Fibroblast of the conjunctiva (primary cell): ENCODE measurements at places on chromosomes 1 and 21.
A peak's percentile ranks its signal among the peaks of the same experiment; 100 is the strongest.

GRCh38 chr21:46634966-46635323, 529 bp upstream of the PRMT2 start:
- peak; percentile 82 for DNase-seq

DNA sequence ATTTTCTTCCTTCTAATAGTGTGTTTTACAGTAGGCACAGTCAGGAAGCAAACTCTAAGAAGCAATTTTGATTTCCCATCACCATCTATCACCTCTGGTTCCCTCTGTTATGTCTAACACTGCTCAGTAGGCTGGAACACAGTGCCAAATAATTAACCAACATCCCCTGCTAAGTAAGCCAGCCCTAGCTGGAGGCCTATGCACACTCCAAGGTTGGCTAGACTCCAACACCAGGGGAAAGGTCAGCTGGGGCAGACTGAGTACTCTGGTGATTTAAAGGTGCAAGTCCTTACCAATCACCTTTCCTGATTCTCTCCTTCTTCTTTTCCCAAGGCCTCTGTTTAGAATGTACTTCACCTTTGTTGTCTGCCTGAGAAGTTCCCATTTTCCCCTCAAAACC, 46.5 kb upstream of the BEND5 start:
- no peak for DNase-seq

- no peak for DNase-seq
These were observed 5.4 kb upstream of the TNFRSF4 start for GRCh38 chr1:1219341-1219740.

- DNase-seq, result peak; percentile 94
These were observed 154.2 kb downstream of the EIF4G3 start for GRCh38 chr1:21022279-21023040.

GRCh38 chr21:40595806-40596205, 251.2 kb downstream of the DSCAM start:
- no peak for DNase-seq

DNA sequence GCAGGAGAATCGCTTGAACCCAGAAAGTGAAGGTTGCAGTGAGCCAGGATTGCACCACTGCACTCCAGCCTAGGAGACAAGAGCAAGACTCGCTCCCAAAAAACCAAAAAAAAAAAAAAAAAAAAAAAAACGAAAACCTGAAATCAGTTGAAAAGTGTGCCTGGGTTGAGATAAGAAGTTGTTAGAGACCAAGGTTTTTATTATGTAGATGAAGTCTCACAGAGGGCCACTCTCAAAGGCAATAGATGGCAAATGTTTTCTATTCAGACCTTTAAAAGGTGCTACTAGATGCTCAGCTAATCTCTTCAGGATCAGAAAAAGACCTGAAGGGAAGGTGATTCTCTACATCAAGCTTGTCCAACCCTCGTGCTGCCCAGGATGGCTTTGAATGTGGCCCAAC, 17.6 kb downstream of the CAPN2 start:
- DNase-seq, result no peak

- DNase-seq, result no peak
These were observed 670.6 kb upstream of the PKN2 start for GRCh38 chr1:88013485-88013884.

DNA sequence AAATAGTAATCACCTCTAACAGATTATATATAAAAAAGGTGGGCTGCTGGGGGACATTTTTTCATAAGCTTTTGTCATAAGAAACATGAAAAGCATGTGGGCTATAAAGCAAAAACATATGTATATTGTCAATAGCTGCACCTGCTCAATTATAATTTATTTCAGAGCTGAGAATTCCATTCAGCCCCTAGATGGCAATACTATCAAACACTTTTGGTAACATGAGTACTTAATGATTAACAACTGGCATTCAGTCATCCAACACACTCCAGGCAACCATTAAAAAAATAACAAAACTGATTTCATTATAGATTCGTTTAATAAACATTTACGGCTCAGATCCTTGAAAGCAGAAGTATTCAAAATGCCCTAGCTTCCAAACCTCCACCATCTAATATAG, 115.1 kb downstream of the KCTD3 start:
- no peak for DNase-seq

- DNase-seq, result no peak
These were observed 27.9 kb downstream of the C1orf115 start for GRCh38 chr1:220717800-220718640.

GRCh38 chr1:115057661-115058254, 28.1 kb downstream of the TSHB start:
- no peak for DNase-seq

GRCh38 chr1:167618789-167619188, 11.2 kb upstream of the RCSD1 start:
- no peak for DNase-seq

DNA sequence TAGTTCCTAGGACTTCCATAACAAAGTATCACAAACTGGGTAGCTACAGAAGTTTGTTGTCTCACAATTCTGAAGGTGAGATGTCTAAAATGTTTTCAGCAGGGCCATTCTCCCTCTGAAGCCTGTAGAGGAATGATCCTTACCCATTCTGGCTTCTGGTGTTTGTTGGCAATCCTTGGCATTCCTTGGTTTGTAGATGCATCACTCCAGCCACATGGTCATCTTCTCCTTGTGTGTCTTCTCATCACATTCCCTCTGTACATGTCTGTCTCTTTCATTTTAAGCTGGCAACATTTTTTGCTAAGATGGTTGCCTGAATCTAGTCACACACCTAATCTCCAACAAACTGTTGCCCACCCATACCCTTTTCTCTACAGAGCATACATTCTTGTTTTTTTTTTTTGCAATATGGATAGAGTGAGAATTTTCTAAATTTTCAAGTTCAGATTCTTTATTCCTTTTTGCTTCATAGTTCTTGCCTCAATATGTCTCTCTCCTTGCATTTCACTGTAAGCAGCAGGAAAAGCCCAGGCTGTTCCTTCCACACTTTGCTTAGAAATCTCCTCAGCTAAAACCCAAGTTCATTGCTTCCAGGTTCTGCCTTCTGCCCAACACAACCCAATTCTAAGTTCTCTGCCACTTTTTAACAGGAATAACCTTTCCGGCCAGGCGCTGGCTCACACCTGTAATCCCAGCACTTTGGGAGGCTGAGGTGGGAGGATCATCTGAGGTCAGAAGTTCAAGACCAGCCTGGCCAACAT, 18.3 kb downstream of the ZBED6 start:
- DNase-seq, result no peak

- DNase-seq, result no peak
These were observed 166.5 kb upstream of the PLD5 start for GRCh38 chr1:242690849-242691609.

DNA sequence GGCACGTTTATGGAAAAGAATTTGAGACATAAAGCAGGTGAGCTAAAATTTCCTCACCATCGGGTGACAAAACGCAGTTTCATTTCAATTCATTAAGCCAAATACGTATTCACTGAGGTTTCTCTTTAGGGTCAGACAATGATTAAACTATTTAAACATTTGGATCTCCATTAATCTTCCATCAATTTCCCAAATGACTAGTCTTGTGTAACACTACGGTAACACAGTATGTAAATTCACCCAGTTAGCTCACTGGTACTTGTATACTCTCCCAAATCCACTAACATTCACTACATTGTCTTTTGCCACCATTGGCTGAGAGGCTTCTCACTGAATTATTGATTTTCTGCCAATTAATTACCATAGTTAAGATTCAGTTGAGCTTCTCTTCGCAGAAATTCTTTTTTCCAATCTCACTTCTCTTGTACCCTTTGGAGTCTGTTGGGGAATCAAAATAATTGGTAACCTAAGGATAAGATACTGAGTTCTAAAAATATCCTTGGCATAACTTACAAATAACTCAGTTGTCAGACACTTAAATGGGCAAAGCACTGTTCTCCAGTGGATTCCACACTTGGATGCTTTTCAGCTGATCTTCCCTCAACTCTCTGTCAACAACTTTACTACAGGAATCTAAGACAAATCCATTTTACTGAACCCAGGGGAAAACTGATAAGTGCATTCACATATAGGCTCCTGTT, 40.7 kb downstream of the SIPA1L2 start:
- DNase-seq, result no peak

DNA sequence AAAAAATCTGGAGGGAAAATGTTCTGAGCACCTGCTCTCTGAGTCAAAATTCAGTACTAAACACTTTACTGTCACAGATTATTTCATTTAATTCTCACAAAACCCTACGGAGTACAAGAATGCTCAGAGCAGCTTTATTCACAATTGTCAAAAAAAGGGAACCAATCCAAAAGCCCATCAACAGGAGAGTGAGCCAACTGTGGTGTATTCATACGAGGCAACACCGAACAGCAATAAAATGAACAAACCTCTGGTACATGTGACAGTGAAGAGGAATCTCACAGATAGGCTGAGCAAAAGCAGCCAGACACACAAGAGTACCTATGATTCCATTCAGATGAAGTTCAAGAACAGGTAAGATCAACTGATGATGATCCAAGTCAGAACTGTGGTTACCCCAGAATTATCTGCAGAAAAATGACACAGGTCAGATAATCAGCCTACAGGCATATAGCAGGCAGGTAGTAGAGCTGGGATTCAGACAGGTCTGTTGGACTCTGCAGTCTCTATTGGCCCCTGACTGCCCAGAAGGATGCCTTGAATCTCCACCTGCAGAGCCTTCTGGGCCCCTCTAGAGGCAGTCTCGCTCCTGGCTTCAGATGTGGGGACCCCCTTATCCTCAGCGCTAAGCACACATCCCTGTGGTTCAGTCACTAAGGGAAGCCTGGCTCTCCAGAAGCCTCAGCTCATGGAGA, 19.2 kb downstream of the SLC9A1 start:
- no peak for DNase-seq

DNA sequence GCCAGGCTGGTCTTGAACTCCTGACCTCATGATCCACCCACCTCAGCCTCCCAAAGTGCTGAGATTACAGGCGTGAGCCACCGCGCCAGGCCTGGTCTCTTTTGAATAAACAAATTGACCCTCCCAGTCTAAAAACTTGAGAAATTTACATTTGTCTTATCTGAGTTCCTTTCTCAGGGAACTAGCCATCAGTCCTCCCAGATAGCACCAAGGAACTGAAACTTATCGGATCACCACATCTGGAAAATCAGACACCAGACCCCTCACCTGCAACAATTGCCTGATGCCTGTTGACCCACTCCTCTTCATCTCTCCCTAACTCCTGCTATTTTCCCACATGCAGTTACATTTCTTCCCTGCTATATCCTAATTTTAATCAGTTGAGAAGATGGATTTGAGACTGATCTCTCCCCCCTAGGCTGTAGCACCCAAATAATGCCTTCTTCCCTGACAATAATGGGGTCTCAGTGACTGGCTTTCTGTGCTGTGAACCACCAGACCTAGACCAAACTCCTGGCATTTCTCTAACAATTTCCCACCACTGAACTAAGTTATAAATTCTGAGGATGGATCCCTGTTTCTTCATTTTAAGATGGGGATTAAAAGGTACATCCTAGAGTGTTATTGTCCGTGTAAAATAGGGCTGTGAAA, 951 bp upstream of the CBR1 start:
- DNase-seq, result no peak

DNA sequence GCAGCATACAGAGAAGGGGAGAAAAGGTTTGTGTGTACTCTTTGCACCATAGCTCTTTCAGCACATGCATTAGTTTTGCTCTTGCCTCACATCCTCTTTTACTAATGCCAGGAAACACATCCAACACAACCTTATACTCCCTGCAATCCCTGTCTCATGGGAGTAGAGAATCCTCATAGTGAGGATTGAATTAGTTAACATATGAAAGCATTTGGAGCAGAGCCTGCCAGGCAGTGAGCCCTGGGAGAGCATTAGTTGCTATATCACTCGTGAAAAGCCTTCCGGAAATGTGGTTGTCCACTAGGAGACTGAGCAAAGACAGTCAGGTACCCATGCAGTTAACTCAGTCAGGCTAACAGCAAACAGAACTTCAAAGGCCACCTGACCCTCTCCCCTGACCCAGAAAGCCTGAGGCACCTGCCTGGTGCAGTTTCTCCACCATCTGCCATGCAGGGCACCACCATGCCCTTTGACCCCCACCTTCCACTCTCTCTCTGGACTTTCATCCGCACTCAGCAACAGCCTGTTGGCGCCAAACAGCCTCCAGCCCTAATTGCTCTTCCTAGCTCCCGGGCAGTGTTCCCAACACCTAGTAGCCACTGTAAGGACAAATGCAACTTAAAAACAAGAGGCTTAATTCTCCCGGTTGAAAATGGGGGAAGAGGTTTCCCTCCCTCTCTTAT, 14.9 kb upstream of the AGT start:
- peak; percentile 37 for DNase-seq

DNA sequence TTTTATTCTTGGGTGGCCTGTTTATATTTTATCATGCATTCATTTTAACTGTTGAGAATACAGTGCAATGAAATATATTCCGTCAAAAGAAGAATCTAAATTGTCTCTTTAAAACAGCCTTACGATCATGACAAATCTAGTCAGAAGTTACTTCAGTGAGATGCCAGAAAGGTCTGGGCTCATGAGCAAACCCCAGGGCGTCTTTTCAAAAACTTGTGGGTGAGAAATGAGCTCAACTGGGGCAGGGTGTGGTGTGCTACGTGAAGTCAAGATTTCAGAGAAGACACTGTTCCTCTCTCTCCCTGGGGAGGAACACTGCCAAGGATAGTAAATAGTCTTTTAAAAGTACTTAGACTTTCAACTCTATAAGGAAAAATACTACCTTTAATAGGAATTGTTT, 13.4 kb upstream of the UAP1 start:
- no peak for DNase-seq

- DNase-seq, result no peak
These were observed 120.5 kb upstream of the ZC3H12A start for GRCh38 chr1:37353871-37354270.

DNA sequence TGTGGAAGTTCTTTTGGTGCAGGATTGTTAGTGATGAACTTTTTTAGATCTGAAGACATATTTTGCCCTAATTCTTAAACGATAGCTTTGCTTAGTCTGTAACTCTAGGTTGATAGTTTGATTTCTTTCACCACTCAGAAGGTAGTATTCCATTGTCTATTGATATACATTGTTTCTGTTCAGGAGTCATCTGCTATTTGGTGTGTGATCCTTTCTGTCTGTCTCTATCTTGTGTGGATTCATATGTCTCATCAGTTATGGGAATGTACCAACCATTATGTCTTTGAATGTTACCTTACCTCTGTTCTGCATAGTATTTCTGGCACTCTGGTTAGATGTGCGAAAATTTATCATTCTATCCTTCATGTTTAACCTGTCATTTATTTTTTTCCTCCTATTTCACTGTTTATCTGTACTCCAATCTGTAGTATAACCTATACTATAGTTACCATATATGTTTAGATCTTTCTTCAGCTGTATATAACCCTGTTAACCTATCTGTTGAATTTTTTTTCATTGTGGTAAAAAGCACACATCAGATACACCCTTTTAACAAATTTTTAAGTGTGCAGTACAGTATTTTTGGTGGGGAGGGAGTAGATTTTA, 5.7 kb downstream of the MARK1 start:
- no peak for DNase-seq

- no peak for DNase-seq
These were observed 44.8 kb downstream of the CHD1L start for GRCh38 chr1:147287133-147287865.

GRCh38 chr1:116577759-116578314, 7.0 kb upstream of the CD58 start:
- no peak for DNase-seq

DNA sequence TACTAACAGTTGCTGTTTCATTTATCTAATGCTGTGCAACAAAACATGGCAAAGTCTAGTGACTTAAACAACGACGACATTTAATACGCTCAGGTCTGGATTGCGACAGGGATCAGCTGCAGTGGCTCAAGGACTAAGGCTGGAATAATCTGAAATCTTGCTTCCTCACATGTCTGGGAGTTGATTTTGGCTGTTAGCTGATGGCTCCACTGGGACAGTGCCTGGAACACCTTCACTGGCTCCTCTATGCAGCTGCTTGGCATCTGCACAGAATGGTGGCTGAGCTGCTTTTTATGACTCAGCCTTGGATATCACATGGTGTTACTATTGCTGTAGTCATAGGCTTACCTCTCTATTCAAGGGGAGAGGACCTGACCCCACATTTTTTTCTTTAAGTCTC, 24.0 kb upstream of the BTG3 start:
- DNase-seq, result no peak
